Stimulated activated memory B cell treated with anti-CD40 and anti-IgM and Interleukin-4, amounts not matched to agents 10 μg/mL and 1 μg/mL and 100 μg/mL, for 72 hours (primary cell): ENCODE measurements at places on chromosomes 2 and 18.

DNA sequence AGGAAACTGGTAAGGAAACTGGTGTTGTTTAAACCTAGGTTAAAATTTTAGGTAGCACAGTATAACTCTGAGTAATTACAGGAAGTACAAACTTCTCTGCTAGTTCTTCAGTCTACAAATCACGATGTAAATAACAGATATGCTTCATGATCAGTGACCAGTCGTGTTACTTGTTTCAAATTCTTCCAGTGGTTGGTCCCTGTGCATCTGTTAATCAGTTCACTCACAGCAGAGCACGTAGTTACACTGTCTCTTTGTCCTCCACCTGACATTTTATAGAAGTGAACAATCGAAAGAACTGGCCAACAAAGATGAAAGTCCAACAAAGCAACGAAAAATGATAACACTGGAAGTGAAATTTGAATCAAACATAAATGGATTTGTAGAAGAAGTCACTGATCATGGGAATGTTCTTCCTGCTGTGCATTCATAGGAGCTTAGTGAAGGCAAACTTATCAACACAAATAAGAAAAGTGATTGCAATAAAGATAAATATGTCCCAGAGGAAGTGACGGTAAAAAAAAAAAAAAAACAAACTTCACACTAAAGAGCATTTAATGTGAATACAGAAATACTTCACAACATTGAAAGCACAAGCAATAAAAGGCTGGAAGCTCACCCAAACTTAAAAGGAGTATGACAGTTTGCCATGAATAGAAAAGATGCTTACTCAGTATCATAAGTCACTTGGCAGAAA is 7.0 kb downstream of the EIF2AK2 start:
- no peak for ATAC-seq

DNA sequence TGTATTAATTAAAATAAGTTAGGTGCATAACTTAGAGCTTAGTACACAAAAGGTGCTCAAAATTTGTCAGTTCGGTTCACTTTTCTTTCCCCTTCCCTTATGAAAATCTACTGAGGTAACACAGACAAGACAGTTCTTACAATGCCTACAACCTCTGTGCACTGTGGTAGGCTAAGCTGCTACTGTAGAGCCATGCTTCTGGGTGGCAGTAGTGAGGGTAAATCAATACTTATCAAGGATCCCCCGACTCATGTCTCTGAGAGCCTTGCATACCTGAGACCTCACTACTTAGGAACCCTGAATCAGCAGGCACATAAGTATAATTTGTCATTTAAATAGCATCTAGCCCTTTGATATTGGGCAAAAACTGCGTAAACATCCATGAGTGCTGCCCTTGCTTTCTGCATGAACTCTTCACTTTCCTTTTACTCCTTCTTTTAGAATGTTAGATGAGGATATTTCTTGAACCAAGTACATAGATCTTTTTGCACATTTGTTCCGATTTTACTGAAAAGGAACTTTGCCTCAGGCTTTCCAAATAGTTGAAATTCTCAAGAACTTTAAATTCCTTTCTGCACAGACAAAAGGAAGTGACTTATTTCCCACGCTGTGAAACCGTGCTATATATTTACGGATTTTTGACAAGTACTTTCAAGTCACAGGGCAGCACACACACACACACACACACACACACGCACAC is 234.4 kb downstream of the TRIB2 start:
- no peak for ATAC-seq

- ATAC-seq = no peak
Measured at GRCh38 chr2:56260415-56260814, 76.6 kb downstream of the CCDC85A start.

GRCh38 chr2:196171946-196172345 is 568 bp upstream of the STK17B start:
- ATAC-seq = no peak

- no peak for ATAC-seq
Measured at GRCh38 chr2:241103176-241103595, 1.1 kb upstream of the MTERF4 start.

GRCh38 chr2:84855731-84856130 is 25.2 kb downstream of the TRABD2A start:
- ATAC-seq = no peak

DNA sequence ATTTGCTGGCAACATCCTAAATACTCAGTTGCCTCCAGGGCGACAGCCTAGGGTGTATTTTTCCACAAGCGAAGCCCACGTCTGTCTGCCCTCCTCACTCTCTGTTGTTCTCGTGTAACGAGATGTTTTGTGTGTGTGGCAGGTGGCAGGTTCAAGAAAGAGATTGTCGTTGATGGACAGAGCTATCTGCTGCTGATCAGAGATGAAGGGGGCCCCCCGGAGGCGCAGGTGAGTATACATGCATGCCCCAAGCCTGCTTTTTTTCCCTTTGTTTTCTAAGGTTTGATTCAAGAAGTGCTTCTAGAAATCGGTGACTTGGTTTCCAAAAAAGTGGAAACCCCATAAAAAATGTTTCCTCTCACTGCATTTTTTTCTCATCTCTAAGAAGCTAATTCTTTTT is 247.0 kb downstream of the AGAP1 start:
- no peak for ATAC-seq

DNA sequence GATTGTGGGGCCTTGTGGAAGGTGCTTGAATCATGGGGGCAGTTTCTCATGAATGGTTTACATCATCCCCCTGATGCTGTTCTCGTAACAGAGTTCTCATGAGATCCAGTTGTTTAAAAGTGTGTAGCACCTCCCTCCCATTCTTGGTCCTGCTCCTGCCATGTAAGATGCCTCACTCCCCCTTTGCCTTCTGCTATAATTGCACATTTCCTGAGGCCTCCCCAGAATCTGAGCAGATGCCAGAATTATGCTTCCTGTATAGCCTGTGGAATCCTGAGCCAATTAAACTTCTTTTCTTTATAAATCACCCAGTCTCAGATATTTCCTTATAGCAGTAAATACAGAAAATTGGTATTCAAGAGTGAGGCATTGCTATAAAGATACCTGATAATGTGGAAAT is 15.6 kb upstream of the WDR75 start:
- ATAC-seq = no peak

- ATAC-seq = no peak
Measured at GRCh38 chr2:31383471-31384153, 30.9 kb downstream of the XDH start.

DNA sequence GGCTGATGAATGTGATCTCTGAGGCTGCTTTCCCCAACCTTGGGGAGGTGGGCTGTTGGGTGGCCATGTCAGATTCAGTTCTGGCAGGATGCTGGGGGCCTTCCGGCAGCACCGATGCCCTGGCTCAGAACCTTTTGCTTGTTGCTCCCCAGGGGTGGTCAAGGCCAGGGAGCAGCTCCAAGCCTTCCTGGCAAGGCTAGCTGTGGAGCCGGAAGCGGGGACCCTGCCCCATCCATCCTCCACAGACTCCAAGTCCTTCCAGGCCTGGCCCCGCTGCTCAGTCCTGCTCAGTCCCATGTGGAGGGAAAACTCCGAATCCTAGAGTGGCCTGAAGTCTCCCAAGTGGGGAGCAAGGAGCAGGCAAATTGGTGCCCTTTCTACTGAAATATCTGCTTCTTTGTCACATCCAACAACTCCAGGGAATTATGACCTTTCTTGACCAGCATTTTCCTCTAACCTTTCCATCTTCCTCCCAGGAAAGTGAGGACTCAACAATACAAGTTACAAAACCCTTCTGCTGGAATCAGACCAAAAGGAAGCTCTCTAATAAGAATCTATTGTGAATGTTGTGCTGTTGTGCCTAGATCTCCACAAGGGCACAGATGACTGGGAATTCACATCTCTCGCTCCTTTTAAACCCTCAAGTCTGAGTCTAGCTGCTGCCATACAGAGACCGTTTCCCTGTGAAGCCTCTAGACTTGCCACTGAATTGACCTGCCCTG is 134.0 kb downstream of the MCFD2 start:
- ATAC-seq = no peak

DNA sequence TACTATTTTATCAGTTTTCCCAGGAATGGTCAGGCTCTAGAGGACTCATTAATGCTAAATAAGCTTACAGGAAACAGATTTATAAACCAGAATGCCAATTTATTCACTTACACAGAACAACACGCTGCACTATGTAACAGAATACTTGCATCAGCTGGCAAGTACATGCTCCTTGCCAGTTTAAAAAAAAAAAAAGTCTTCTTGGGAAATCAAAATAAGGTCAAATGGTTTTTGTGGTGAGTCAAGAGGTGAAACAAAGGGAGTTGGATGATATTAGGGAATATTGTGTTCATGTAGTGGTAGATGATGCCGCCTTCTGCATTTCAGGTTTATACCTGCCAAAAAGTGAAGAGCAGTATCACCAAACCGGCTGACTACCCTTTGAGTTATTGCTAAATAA is 1322.1 kb upstream of the ZEB2 start:
- no peak for ATAC-seq

- no peak for ATAC-seq
Measured at GRCh38 chr2:86344404-86344803, 7.0 kb upstream of the REEP1 start.

GRCh38 chr2:67919490-67919889 is 143.3 kb downstream of the C1D start:
- no peak for ATAC-seq

- no peak for ATAC-seq
Measured at GRCh38 chr2:69641471-69641870, 2.1 kb downstream of the AAK1 start.

GRCh38 chr18:11176481-11176881 is 27.1 kb upstream of the PIEZO2 start:
- ATAC-seq = no peak

DNA sequence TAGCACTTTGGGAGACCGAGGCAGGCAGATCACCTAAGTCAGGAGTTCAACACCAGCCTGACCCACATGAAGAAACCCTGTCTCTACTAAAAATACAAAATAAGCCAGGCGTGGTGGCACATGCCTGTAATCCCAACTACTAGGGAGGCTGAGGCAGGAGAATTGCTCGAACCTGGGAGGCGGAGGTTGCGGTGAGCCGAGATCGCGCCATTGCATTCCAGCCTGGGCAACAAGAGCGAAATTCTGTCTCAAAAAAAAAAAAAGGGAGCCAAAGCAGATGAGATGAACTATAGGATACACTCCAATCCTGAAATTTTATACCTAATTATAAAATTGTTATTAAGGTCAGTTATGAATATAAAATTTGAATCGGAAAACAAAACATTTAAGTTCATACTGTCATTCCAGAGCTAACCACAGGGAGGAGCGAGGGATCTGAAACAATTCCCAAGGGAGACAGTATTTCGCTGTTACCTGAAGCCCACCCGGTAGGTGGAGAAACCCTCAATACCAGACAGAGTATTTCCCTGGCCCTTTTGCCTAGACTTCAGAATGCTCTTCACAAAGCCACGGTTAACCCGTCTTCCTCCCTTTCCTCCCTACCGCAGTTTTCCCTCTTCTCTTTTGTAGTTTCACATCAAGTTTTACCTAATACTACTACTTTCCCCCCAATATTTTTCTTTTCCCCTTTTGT is 1.4 kb downstream of the PPM1G start:
- ATAC-seq = no peak

DNA sequence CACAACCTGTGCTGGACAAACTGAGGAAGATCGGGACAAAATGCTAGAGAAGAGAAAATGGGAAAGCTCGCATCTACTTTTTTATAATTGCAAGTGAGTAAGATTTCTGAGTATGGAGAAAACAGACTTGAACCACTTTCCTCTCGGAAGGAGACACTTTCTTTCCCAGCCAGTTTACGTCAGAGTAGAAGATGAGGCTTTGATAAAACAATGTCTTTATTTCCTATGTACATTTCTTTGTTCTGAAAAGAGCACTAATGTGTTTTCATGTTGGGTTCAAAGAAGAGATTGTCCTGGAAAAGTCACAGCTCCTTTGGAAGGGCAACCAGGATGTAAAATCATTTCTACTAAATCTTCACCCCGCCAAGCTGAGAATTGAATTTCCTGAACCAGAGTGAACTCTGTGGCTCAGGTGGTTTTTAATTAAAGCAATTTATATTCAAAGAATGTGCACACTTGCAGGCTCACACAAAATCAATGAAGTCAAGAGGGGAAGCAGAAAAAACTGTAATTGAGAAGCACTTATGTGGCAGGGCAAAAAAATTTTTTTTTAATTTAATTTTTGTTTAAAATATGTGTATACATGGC is 23.4 kb upstream of the ITGA6 start:
- no peak for ATAC-seq

- no peak for ATAC-seq
Measured at GRCh38 chr2:201969241-201969937, 64.3 kb upstream of the FZD7 start.

DNA sequence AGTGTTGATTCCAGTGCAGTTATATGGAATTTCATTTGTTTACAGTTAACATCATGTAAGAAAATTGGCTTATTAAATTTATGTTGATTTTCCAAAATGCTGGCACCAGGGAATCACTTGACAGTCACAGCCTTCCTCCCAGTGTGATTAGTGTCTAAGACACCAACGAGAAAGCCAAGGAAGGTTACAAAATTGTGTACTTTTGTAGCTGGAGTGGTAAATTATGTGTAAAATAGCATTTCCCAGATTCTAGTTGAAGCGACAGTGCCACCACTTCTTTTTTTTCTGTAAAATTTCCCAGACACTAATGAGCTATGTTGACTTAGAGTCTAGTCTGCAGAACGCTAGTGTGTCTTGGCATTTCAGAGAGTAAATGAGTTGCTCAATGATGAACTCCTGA is 101.3 kb downstream of the NCK2 start:
- ATAC-seq = no peak

DNA sequence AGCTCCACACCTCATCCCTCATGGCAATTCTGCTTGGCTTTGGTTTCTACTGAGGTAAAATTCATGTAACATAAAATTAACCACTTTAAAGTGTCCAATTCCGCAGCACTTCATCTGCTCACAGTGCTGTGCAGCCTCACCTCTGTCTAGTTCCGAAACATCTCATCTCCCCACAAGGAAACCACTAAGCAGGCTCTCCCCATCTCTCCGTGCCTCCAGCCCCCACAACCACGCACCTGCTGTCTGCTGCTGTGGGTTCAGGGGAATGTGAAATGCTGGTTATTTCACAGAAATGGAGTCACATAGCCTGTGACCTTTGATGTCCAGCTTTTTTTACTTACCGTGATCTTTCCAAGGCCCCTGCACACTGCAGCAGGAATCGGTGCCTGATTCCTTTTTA is 7.7 kb upstream of the GPC1 start:
- no peak for ATAC-seq

GRCh38 chr2:198408171-198408570 is 603.8 kb downstream of the PLCL1 start:
- ATAC-seq = no peak
